ENCODE measurements at places on chromosomes 7 and 10.

DNA sequence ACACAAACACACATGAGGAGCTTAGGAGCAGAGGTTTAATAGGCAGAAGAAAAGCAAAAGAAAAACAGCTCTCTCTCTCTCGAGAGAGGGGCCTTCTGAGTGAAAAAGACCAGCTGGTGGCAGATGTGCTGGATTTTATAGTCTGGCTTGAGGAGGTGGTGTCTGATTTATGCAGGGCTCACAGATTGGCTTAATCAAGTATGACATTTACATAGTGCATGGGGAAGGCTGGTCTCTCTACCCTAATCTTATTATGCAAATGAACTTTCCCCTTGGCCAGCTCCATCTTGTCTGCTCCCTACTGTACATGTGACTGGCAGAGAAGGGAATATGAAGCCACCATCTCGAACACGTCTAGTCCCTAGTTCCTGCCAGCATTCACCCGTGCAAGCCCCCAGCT, 219.5 kb upstream of the ZNF804B start:
- no peaks in the 10 kb centered on the region for H3K27me3 ChIP-seq
- peaks cover 3% of the 10 kb centered on the region for H3K36me3 ChIP-seq
- no peak overlapping the region for H3K27ac ChIP-seq
- no peak overlapping the region for H3K4me3 ChIP-seq
- DNase-seq, result no peak

DNA sequence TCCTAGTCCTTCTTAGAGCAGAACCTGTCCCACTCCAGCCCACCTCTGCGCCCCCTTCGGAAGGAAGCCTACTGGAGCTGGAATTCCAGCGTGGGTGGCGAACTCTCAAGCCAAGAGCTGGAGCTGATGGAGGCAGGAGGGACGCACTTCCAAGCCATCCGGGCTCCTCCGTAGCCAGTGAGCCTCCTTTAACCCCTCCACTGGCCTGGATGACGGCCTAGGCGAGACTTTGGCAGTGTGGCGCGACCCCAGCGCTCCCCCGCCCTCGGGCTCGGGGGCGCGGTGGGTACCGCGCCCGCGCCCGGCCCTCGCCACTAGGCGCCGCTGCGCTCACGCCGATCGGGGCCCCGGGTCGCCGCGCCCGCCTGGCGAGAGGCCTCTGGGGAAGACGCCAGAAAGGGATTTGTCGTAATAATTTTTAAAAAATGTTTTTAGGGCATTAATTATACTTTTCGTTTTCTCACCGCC, 5.1 kb upstream of the EMX2 start:
- H3K4me1 ChIP-seq, result peaks cover 12% of the 10 kb centered on the region
- peaks cover 93% of the 10 kb centered on the region for H3K27me3 ChIP-seq
- DNase-seq, result peak; percentile 49
- H3K4me3 ChIP-seq, result no peak overlapping the region
- H3K27ac ChIP-seq, result no peak overlapping the region

DNA sequence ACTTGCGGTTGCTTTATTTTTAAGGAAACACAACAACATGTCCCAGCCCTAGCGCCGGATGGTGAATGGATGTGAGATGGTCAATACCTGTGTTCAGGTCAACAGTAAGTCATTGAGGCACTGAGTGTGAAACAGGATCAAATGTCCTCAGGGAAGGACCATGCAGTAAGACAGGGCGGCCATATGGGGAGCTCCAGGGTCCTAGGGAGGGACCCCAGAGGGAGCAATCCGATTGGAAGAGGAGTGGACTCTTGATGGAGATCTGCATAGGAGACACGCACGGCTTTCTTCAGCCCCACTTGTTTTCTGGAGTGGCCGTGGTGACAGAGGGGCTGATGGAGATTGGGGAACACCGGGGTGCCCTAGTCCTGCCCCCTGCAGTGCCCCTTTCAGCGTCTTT, 423.8 kb upstream of the MKI67 start:
- no peak for DNase-seq
- H3K4me3 ChIP-seq, result no peak overlapping the region
- peaks cover 2% of the 10 kb centered on the region for H3K27me3 ChIP-seq
- no peaks in the 10 kb centered on the region for H3K4me1 ChIP-seq

DNA sequence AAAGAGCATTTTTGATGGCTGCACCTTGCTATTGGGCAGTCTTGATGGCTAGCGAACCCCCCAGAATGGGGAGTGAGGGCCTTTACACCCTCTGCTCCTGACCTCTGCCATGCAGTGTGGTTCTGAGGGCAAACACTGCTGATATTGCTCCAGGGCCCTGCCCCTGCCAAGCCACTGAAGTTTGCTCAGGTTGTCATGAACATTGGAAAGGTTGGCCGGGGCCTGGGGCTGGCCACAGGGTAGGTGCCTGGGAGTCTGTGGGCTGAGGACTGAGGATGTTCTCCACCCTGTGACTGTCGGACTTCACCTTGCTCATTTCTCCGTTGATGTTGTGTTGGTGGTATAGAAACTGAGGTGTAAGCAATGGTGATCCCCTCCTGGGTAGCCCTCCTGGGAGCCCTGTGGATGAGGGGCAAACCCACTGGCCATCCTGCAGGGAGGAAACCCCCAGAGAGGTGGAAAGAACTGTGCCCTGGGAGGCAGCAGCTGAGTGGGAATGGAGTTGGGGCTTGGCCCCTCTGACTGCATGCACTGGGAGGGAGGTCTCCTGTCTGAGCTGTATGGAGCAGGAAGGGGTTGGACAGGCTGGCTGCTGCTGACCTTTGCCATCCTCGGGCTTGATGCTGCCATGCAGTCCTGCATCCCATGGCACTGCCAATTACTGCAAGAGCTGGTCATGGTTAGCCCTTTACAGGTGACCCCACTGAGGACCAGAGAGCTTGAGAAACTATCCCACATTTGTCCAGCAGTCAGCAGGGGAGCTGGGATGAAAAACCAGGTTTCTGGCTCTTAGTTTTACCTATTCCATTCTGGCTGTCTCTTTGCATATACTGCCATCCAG, 77.1 kb downstream of the SH2D4B start:
- no peaks in the 10 kb centered on the region for H3K36me3 ChIP-seq
- H3K27ac ChIP-seq, result no peak overlapping the region
- no peaks in the 10 kb centered on the region for H3K4me1 ChIP-seq
- DNase-seq, result no peak

GRCh38 chr10:63175534-63175933, 42.4 kb downstream of the NRBF2 start:
- H3K36me3 ChIP-seq, result peaks cover 49% of the 10 kb centered on the region
- DNase-seq, result no peak
- H3K27ac ChIP-seq, result peak overlapping the region; percentile 10
- H3K4me1 ChIP-seq, result peaks cover 57% of the 10 kb centered on the region

Measured in activated naive CD8-positive, alpha-beta T cell treated with anti-CD3 and anti-CD28 coated beads for 36 hours (primary cell).